Spinal cord (tissue), 10 donors: ENCODE measurements at places on chromosomes 5 and 9. TPM values are rescaled to one million over a fixed set of nuclear protein-coding genes. Genes with fewer than 3 reads are reported as not detected.

Gene CRB2
- 9.9 TPM for total RNA-seq

GRCh38 chr9:77764894-77765780 lies 117.0 kb upstream of the GNA14 start:
- no peaks in the 10 kb centered on the region for H3K36me3 ChIP-seq
- no peaks in the 10 kb centered on the region for H3K27me3 ChIP-seq
- no peak overlapping the region for H3K27ac ChIP-seq
- H3K4me1 ChIP-seq: no peaks in the 10 kb centered on the region
- H3K4me3 ChIP-seq: no peak overlapping the region

Gene NR5A1
- total RNA-seq: 0.10 TPM

Gene AP3S1
- 118 TPM for total RNA-seq

GRCh38 chr9:113646946-113647914 lies 183.7 kb downstream of the RGS3 start:
- no peak for DNase-seq
- H3K27me3 ChIP-seq: peaks cover 18% of the 10 kb centered on the region
- no peak overlapping the region for H3K4me3 ChIP-seq
- H3K36me3 ChIP-seq: no peaks in the 10 kb centered on the region
- H3K27ac ChIP-seq: no peak overlapping the region
- peaks cover 26% of the 10 kb centered on the region for H3K4me1 ChIP-seq

DNA sequence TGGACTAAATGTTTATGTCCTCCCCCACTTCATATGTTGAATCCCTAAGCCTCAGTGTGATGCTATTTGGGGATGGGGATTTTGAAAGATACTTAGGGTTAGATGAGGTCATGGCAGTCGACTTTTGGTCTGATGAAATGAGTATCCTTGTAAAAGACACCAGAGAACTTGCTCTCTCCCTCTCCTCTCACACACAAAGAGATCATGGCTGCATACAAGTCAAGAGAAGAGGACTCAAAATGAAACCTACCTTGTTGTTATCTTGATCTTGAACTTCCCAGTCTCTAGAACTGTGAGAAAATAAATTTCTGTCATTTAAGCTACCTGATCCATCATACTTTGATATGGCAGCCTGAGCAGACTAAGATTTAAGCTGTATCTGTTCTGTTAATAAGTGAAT lies 144.0 kb upstream of the HAPLN1 start:
- no peak overlapping the region for H3K27ac ChIP-seq
- no peak for DNase-seq
- no peaks in the 10 kb centered on the region for H3K36me3 ChIP-seq
- no peaks in the 10 kb centered on the region for H3K4me1 ChIP-seq
- H3K27me3 ChIP-seq: no peaks in the 10 kb centered on the region
- no peak overlapping the region for H3K4me3 ChIP-seq

Gene MAP1B
- 200 TPM for total RNA-seq

DNA sequence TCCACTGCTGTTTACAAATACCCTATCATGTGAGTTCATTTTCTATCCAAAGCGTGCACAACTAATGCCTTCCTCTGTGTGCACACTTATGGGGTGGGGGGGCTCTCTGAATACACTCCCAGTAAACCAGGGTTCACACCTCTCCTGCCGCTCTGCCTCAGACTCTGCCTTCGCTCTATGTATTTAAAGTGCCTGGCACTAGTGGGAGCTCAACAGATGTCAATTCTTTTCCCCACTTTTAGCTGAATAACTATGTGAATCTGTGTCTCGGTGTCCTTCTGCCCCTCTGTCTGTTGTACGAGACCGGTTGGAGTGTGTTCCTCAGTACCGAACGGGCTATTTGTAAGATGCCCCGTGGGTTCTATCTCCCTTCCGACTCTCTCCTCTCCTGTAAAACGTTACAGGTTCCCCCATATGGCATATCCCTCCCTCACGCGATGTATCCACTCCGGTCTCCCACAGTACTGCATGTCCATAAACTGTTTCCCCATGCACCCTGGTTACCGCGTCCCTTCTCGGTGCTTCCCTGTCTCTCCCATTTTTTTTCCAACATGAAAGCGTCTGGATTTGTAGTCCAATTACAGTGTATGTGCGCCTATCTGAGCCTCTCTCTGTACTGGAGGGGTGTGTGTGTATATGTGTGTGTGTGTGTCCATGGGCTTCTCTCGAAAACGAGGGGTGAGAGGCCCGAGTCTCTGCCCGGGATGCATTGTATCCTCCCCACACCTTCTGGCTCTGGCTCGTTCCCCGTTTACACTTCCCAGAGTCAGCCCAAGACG lies 1.6 kb downstream of the ELL2 start:
- peaks cover 23% of the 10 kb centered on the region for H3K4me1 ChIP-seq
- H3K36me3 ChIP-seq: no peaks in the 10 kb centered on the region
- peak; percentile 75 for DNase-seq
- H3K27ac ChIP-seq: peak overlapping the region; percentile 49

DNA sequence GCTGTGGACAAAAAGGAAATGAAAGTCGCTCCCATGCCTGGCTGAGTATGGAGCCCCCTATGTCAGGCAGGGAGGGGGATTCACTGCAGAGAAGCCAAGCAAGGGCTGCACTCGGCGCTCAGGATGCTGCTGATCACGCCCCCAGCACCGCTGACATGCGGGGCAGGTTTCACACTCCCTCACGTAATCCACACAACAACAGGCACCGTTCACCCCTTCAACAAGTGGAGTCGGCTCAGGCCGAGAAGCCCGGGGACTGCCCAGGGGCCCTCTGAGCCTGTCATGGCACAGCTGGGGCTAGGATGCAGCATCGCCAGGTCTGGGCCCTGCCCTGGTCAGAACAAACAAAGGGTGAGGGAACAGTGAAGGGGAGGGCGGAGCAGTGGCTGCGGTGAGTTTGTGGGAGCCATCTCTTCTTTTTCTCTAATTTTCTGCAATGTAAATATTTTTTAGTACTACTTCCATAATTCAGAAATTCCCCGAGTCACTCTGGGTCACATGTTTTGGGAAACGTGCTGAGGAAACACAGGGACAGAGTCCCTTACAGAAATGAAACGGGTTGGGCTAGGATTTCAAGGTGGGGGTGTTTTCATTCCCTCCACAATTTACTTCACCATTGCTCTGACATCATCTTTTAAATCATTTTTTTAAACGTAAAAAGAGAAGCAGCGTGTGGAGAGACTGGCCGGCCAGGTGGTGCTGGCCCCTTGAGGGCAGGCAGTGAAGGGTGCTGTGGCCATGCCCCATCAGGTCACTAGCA lies 49.8 kb downstream of the PRRT1B start:
- H3K27me3 ChIP-seq: no peaks in the 10 kb centered on the region
- H3K4me1 ChIP-seq: peaks cover 3% of the 10 kb centered on the region
- H3K27ac ChIP-seq: no peak overlapping the region
- no peak overlapping the region for H3K4me3 ChIP-seq

Gene CCNI2
- total RNA-seq: 1.3 TPM

- H3K36me3 ChIP-seq: no peaks in the 10 kb centered on the region
- H3K4me3 ChIP-seq: no peak overlapping the region
- H3K4me1 ChIP-seq: no peaks in the 10 kb centered on the region
- H3K27me3 ChIP-seq: no peaks in the 10 kb centered on the region
These were observed 371.5 kb upstream of the PRR16 start for GRCh38 chr5:120092649-120093048.

- no peak overlapping the region for H3K27ac ChIP-seq
- H3K4me3 ChIP-seq: no peak overlapping the region
- no peak for DNase-seq
- H3K4me1 ChIP-seq: no peaks in the 10 kb centered on the region
These were observed 235.0 kb downstream of the ISL1 start for GRCh38 chr5:51618234-51618633.

GRCh38 chr9:132744881-132745755 lies 74.9 kb downstream of the GTF3C4 start:
- no peak for DNase-seq
- no peak overlapping the region for H3K4me3 ChIP-seq
- H3K4me1 ChIP-seq: peaks cover 22% of the 10 kb centered on the region
- no peak overlapping the region for H3K27ac ChIP-seq
- peaks cover 35% of the 10 kb centered on the region for H3K27me3 ChIP-seq

Gene TRIP13
- 5.8 TPM for total RNA-seq

Gene CER1
- 0.79 TPM for total RNA-seq

Gene SPINK13
- total RNA-seq: not detected

GRCh38 chr5:42621242-42621641 lies 135.4 kb upstream of the CCDC152 start:
- no peaks in the 10 kb centered on the region for H3K36me3 ChIP-seq
- DNase-seq: peak; percentile 9

DNA sequence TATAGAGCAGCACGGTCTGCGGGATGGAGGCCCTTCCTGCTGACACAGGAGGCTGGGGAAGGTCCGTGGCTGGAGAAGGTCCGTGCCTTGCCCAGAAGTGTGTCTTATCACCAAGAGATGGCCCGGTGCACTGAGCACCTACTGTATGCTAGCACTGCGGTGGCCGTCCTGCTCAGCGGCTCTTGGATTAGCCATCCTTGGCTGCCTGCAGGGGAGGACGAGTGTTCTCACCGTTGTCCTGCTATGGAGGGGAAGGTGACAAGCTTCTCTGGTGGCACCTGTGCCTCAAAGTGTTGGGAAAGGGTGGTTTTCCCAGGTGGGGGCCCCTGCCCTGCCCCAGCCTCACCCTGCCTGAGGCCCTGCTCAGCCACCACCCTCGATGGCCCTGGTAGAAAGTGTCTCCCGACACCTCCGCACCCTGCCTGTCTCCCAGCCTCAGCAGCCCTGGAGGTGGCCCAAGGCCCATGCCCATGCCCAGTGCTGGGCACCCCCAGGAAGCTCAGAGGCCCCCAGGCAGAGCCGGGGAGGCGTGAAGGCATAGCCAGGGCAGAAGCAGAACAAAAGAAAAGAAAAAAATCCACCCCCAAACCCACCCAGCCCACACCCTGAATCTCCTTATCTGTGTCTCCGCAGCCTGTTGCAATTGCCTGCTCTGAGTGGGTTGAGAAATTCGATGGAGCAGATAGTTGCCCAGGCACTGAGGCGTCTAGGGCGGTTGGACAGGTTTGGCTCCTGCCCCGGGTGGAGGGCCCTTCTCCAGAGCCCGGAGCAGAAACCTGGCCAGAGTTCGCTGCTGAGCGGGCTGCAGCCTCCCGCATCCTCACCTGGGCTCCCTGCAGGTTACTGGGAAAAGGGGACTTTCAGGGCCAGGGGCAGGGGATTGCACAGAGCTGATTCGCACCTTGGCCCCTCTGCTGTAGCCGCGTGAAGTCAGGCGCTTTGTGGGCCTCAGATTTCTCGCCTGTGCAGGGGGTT lies 30.5 kb downstream of the RXRA start:
- peaks cover 35% of the 10 kb centered on the region for H3K36me3 ChIP-seq
- H3K27me3 ChIP-seq: no peaks in the 10 kb centered on the region
- no peak for DNase-seq
- no peak overlapping the region for H3K4me3 ChIP-seq
- peaks cover 80% of the 10 kb centered on the region for H3K4me1 ChIP-seq

Gene RLN2
- not detected for total RNA-seq

DNA sequence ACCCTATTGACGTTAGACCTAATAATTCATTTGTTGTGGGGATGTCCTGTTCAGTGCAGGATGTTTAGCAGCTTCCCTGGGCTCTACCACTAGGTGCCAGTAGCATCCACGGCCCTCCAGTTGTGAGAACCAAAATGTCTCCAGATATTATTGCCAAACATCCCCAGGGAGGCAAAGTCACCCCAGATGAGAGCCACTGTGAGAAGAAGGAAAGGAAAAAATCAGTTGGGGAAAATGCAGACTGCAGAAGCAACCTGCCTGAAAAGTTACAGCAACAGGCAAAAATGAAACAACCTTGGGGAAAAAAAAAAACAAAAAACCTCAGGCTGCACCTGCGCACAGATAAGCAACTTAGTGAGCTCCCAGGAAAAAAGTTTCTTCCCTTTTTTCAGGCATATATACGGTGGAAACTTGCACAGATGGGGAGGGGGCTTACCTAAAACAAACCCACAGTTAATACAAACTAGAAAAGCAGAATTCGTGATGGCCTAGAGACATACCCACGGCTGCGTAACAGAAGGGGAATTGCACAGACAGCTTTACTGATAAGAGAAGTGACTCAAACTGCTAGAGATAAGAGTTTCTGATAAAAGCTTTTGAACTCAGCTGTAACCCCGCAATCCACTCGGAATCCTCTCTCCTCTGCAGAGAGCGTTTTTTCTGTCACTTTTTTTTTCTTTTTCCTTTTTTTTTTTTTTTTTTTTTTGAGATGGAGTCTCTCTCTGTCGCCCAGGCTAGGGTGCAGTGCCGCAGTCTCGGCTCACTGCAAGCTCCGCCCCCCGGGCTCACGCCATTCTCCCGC lies 29.8 kb upstream of the FBP1 start:
- no peak overlapping the region for H3K27ac ChIP-seq
- no peaks in the 10 kb centered on the region for H3K27me3 ChIP-seq
- H3K36me3 ChIP-seq: no peaks in the 10 kb centered on the region

- H3K27ac ChIP-seq: no peak overlapping the region
- no peak for DNase-seq
- H3K36me3 ChIP-seq: no peaks in the 10 kb centered on the region
- H3K4me1 ChIP-seq: peaks cover 6% of the 10 kb centered on the region
- peaks cover 8% of the 10 kb centered on the region for H3K27me3 ChIP-seq
- H3K4me3 ChIP-seq: no peak overlapping the region
These were observed 219.0 kb downstream of the BNC2 start for GRCh38 chr9:16651446-16651964.

- H3K4me1 ChIP-seq: no peaks in the 10 kb centered on the region
- H3K4me3 ChIP-seq: no peak overlapping the region
- no peak overlapping the region for H3K27ac ChIP-seq
- H3K36me3 ChIP-seq: no peaks in the 10 kb centered on the region
- no peaks in the 10 kb centered on the region for H3K27me3 ChIP-seq
These were observed 12.0 kb downstream of the INIP start for GRCh38 chr9:112705768-112706427.
